Transverse colon (tissue), 4 donors: ENCODE measurements at places on chromosomes 2 and 18. TPM values are rescaled to one million over a fixed set of nuclear protein-coding genes. Genes with fewer than 3 reads are reported as not detected.

Gene GCKR
- not detected for total RNA-seq

- H3K27me3 ChIP-seq, result no peaks in the 10 kb centered on the region
- H3K36me3 ChIP-seq, result no peaks in the 10 kb centered on the region
- no peak overlapping the region for H3K4me3 ChIP-seq
These were observed 459.4 kb upstream of the UBE2E3 start for GRCh38 chr2:180520921-180521581.

Gene NLRC4
- total RNA-seq, result 0.20 TPM

- H3K4me3 ChIP-seq, result no peak overlapping the region
- H3K36me3 ChIP-seq, result no peaks in the 10 kb centered on the region
- H3K27ac ChIP-seq, result no peak overlapping the region
- H3K4me1 ChIP-seq, result peaks cover 13% of the 10 kb centered on the region
- H3K27me3 ChIP-seq, result peaks cover 77% of the 10 kb centered on the region
- no peak for DNase-seq
These were observed 495 bp upstream of the ASIC4 start for GRCh38 chr2:219513787-219514186.
